ENCODE measurements at places on chromosomes 1 and 21.

GRCh38 chr1:21863981-21864380, 51.9 kb downstream of the LDLRAD2 start:
- DNase-seq = no peak

- DNase-seq = no peak
Observed at GRCh38 chr1:95179205-95179986, 54.6 kb upstream of the RWDD3 start.

- DNase-seq = no peak
Observed at GRCh38 chr1:42817976-42818375, 779 bp upstream of the SVBP start.

GRCh38 chr1:231619257-231619634, 7.3 kb upstream of the DISC1 start:
- no peak for DNase-seq

GRCh38 chr1:207251066-207251465, 70.4 kb upstream of the CD55 start:
- no peak for DNase-seq

- DNase-seq = peak; percentile 32
Observed at GRCh38 chr1:232084584-232085223, 458.1 kb downstream of the DISC1 start.

- DNase-seq = no peak
Observed at GRCh38 chr1:57137980-57138379, 172.2 kb upstream of the C8B start.

DNA sequence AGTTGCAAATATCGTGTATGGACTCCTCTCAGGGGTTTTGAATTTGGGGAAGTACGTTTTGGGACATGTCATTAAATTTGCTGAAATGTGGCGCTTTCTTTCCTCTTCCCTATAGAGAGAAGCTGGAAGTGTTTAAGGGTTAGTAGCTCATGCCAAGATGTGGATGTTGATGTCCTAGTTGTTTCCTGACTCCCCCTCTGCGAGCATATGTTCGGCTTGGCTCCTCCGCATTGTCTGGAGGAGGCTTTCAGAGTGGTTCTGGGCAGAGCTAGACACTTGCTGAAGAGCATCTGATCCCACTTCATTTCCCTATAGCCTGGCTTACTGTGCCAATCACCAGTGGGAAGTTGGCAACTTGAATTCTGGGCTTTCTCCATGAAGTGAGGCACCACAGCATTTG, 347.4 kb upstream of the B3GALT2 start:
- no peak for DNase-seq

GRCh38 chr21:16324630-16325029, 594.8 kb downstream of the USP25 start:
- no peak for DNase-seq

GRCh38 chr21:28436286-28436932, 556.3 kb downstream of the LTN1 start:
- peak; percentile 54 for DNase-seq

- DNase-seq = no peak
Observed at GRCh38 chr1:241250465-241250864, 106.5 kb downstream of the RGS7 start.

- peak; percentile 44 for DNase-seq
Observed at GRCh38 chr1:221035662-221036153, 156.5 kb downstream of the HLX start.

DNA sequence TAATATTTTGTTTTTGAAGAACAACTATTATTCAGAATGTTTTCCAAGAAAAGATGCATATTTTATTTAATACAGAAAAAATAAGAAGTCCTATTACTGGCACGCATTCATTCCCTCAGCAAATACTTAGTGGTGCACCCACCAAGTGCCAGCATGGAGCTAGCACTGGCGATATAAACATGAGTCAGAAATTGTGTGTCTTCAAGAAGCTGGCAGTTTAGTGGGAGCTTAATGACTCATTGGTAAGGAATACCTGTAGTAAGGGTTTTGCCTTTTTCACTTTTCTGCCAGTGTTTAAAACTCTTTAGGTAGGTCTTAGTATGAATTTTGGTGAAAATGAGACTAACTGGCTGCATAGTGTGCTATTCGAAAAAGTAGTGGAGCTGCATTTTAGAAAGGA, 6.3 kb downstream of the MAGI3 start:
- DNase-seq = peak; percentile 71

GRCh38 chr1:220703305-220703704, 13.1 kb downstream of the C1orf115 start:
- no peak for DNase-seq

DNA sequence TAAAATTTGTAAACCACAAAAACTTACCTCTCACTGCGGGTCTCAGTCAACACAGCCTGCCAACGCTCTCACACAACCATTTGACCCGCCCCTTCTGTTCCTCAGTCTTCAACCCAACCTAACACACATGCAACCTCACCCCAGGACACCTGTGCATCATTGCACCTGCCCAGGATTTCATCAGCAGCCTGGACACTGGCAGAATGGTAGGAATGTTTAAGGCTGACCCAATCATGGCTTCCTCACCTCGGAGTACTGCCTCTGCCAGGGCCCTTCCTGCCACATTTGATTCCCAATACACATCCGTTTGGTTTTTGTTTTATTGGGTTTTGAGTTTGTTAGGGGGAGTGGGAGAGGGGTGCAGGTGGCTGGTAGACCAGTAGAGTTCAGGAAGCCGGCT, 40.7 kb downstream of the TOMM20 start:
- no peak for DNase-seq

GRCh38 chr1:205725514-205725913, 24.5 kb downstream of the NUCKS1 start:
- DNase-seq = no peak

DNA sequence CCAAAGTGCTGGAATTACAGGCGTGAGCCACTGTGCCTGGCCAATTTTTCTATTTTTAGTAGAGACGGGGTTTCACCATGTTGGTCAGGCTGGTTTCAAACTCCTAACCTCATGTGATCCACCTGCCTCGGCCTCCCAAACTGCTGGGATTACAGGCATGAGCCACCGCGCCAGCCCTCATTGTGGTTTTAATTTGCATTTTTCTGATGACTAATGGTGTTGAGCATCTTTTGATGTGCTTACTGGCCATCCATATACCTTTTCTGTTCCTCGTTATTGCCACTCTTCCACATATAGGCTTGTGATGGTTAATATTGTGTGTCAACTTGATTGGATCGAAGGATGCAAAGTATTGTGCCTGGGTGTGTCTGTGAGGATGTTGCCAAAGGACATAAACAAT, 17.4 kb upstream of the ENAH start:
- DNase-seq = no peak

DNA sequence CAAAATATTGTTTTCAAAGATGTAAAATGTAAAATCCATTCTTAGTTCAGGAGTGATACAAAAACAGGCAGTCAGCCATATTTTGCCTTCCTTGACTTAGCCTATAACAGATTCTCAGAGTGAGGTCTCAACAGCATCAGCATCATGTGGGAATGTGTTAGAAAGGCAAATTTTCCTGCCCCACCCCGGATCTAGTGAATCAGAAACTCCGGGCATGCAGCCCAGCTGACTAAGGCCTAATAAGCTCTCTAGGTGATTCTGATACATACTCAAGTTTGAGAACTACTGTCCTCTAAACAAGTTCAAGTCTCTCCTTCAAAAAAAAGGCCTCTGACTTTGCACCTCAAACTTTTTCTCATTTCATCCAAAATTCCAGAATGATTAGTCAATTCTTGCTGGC, 46.9 kb upstream of the PRRC2C start:
- peak; percentile 76 for DNase-seq

DNA sequence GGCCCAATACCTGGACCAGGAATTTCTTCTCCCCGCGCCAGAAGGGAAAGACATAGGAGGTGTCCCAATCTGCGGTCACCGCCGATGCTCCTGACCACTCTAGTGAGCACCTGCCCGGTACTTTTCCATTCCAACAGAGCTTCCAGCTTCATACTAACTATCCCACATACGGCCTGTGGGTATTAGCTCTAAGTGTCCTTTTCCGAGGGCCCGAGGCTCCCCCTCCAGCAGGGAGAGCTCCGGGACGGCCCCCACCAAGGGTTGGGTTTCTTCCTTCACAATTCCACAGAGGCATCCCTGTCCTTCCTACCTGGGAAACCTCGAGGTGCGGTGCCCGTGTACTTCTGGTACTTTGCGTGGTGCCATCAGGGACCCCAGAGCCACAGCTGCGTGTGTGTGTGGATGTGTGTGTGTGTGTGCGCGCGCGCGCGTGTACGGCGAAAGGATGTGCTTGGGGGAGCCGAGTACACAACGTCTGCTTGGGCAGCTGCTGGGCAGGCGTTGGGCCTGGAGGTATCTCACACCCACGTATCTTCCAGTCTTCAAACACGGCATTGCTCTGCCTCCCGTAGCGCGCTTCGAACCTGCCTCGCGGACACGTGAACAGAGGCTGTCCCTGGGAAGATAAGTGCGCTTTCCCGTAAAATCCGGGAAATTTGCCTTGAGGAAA, 2.4 kb upstream of the SIM2 start:
- DNase-seq = no peak

DNA sequence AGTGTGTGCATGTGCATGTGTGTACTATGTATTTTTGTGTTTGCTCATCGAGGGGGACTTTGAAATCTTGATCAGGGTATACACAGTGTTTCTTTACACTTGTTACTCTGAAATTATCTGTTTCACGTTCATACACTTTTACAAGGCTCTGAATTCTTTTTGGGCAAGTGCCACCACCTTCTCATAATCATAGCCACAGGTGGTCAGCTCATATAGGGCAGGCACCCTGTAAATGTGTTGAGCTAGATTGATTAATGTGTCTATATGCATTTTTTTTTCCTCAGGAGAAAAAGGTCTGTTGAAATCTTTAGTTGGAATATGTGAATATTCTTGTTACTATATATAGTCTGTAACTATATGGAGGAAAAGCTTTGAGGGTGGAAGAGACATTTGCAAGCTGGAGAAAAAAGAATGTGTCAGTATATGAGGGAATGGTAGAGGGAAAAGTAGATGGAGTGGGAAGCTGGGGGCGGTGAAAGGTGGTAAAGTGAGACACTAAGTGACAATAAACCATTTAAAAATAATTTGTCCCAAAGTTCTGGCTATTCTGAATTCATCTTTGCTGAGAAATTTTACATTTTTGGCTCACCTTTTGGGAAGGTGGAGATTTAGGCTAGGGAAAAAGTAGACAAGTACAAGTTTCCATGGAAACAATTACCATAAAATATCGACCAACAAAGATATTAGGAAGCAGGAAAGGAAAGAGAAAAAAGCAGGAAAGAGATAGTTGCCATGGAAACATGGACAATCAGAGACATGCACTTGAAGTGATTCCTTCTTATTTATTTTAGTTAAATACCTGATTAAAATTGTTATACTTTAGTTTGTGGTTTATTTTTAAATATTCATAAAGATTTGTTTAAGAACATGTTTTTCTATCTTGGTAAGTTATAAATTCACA, 277.5 kb downstream of the PDE4B start:
- no peak for DNase-seq

- peak; percentile 72 for DNase-seq
Observed at GRCh38 chr1:85406887-85407533, 57.9 kb downstream of the DDAH1 start.

DNA sequence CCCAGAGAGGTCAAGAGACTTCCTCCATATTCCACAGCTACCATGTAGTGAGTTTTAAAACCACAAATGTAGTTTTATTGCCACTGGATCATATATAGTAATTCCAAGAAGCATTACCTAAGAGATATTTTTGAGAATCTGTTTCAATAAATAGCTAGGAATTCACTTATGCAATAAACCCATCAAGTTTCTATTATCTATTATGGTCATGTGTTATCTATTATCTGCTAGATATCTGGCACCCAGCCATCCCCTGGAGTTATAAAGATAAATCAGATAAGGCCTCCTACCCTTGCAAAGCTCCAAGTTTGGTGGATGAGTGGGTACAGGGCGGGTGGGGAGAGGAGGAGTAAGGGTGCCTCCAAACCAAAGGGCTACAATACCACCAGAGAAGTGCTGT, 10.3 kb upstream of the VWA5B1 start:
- DNase-seq = no peak

GRCh38 chr1:182444497-182444896, 5.4 kb upstream of the RGSL1 start:
- DNase-seq = no peak

DNA sequence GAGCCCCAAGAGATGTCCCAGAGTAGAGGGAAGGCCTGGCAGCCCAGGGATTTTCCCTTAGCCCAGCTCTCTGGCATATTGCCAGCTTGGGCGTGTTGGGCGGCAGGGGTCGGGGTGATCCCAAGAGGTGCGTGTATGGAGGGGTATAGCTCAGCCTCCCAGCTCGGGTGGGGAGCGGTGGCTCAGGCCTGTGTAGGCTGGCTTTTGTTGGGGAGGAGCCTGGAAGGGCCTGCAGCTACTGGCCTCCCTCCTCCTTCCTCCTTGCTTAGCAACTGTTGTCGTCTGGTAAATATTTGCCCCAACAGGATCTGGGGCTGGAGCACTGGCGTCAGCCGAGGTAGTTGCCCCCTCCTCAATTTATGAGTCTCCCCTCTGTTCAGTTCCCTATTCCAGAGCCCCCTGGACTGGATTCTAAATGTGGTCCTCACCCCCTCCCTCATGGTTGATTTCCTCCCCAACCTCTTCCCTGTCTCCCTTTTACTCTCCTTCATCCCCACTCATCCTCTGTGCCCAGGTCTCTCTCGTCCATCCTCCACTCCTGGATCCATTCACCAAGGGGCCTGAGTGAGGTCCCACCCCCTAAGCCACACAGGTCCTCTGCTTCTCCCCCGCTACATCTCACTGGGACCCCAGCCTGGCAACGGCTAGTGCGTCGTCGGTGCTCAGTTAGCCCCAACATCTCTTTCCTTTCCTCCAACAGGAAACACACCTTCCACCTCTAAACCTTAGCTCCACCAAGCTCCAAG, 10.3 kb upstream of the LMNA start:
- no peak for DNase-seq

DNA sequence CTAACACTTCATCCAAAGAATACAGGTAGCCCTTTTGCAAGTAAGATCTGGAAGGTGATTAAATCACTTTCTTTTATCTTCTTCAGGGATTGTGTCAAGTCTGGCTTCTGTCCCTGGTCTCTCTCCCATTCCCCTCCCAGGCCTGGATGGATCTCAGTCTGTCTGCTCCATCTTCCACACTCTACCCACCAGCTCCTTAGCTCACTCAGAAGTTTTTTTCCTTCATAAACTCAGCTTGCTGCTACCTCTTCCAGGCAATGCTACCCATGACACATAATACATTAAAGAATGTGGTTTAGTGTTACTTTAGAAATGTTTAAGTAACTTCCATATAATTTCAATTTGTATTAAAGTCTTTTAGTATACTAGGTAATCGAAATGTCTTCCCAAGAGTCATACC, 133.1 kb downstream of the AKT3 start:
- no peak for DNase-seq

DNA sequence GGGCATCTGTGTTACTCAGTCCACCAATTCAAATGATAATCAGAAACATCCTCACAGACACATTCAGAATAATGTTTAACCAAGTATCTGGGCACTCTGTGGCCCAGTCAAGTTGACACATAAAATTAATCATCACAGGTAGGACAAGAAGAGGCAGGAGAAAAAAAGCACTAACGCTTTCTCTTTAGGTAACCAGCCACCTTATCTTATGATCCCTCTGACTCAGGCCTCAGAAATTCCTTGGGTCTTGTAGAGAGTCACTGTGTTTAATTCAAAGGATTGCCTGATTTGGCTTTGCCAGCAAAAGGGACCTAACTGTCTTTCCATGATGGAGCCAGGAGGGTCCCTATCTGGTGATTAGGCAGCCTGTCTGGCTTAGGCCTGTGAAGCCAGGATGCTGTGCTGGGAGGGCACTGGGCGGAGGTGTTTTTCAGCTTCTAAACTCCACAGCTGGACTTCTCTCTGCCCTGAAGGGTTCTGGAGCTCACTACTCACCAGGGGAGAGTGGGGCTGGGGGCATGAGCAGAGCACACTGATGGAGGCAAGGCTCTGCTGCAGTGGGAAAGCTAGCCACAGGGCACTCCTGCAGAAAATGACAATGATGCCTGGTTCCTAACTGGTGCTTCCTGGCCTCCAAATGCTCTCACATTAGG, 36.4 kb upstream of the STUM start:
- no peak for DNase-seq

All from urothelium cell line (cell line).